ENCODE measurements at places on chromosomes 4 and X. TPM values are rescaled to one million over a fixed set of nuclear protein-coding genes. Genes with fewer than 3 reads are reported as not detected.

The NUP62CL gene
- not detected for total RNA-seq

The DOK7 gene
- total RNA-seq, result not detected

The UGT2B11 gene
- not detected for total RNA-seq

The GPR143 gene
- total RNA-seq, result not detected

The NEIL3 gene
- 2.5 TPM for total RNA-seq

The TKTL1 gene
- not detected for total RNA-seq

The PRSS12 gene
- 15.3 TPM for total RNA-seq

The FANCB gene
- total RNA-seq, result 3.2 TPM

The EGFL6 gene
- total RNA-seq, result 0.18 TPM

The PLP2 gene
- 120 TPM for total RNA-seq

GRCh38 chr4:89338206-89338605 is 30.6 kb upstream of the GPRIN3 start:
- no peak for DNase-seq

DNA sequence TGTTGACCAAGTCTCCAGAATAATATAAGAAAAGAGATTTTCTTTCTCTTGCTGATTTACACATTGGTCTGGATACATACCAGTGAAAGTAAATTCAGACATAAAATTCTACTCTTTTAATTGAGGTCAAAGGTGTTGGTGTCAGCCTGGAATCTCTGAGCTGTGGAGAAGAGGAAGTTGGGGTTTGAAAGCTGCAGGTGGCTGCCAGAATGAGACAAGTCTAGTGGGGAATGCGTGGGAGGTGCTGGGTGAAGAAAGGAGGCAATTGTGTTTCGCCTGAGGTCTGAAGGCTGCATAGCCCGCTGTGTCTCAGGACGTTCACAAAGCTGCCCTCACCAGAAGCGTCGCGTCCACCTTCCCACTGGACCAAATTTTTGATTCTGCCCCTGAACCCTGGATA is 31.2 kb downstream of the PHEX start:
- no peak for DNase-seq

DNA sequence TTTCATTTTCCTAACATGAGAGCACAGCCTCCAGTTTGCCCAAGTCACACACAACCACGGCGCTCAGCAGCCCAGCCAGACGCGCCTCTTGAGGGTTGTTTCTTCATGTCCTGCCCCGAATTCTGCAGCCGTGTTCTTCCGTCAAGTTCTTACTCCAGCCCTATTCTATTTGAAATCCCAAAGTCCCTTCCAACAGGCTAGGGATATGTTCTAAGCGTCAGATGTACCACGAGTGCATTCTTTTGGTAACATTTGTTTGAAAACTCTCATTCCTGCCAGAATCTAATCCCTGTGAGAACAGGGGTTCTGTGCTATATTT is 23.1 kb downstream of the ACSL1 start:
- DNase-seq, result no peak

- peak; percentile 94 for DNase-seq
Observed at GRCh38 chr4:143336781-143337599, at the start of gene GAB1. GAB1 (plus strand) TSS chr4:143336876; CDS start chr4:143337189, 313 bp downstream.

- no peak for DNase-seq
Observed at GRCh38 chrX:65752294-65752693, 84.8 kb downstream of the MSN start.

DNA sequence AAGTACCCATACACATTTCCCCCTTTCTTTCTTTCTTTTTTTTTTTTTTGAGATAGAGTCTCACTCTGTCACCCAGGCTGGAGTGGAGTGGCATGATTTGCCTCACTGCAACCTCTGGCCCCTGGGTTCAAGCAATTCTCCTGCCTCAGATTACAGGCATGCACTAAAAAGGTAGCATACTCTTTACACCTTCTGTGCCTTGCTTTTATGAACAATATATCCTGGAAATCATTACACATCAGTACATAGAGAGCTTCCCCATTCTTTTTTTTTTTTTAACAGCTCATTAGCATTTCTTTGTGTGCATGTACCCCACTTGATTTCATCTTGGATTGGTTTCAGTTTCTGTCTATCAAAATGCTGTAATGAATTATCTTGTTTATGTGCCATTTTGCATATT is 18.6 kb upstream of the HSD17B10 start:
- DNase-seq, result no peak

- DNase-seq, result no peak
Observed at GRCh38 chr4:166064721-166065120, 191.7 kb downstream of the TLL1 start.

DNA sequence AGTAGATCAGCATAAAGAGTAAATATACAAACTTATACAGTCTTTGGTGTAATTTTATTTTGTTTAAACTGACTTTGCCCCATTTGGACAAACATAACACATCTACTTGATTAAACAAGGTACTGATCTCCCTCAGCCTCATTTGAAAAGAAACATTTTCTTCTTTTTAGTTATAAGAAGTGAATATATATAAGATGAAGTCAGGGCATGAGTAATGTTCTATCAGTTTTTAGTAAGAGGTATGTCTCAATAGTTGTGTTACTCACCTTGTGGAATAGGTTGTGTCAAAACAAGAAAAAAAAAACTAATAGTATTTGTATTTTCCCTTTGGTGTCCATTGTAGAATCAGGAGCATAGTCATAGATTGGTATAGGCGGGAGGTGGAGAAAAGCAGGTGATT is 327.4 kb downstream of the RPA4 start:
- no peak for DNase-seq

DNA sequence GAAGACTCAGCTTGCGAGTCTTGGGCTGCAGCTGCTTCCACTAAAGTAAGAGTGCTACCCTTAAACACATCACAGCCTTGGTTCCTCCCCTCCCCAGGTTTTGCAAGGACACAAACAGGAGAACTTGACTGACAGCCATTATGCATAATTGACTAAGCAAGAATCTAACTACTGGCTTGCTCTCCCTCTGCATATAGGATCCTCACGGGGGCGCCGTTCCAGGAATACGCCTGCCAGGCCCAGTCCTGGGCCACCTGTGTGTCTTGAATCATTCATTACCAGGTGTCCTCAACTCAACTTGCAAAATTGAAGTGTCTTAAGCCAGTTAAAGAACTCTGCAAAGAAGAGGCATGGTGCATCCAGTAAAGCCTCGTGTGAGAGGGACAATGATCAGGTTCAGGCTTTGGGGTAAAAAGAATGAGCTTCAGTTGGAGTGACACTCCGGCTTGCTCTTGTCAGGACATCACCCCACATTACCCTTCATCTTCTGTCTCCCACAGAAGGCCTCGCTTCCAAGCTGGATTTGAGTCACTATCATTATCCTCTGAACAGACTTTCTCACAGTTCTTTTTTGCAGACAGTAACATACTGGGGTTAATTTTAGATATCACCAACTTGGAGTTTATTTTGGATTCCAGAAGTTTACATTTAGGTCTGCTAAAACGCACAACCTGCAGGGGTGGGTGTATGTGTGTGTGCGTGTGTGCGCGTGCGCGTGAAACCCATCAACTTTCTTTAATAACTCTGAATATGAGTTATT is 273.5 kb upstream of the HS3ST1 start:
- no peak for DNase-seq

GRCh38 chrX:48694776-48695533 is 1.6 kb upstream of the SUV39H1 start:
- DNase-seq, result no peak

GRCh38 chrX:10146346-10146745 is 10.4 kb upstream of the CLCN4 start:
- no peak for DNase-seq

GRCh38 chr4:144340931-144341330 is 200.4 kb upstream of the GYPA start:
- DNase-seq, result no peak

DNA sequence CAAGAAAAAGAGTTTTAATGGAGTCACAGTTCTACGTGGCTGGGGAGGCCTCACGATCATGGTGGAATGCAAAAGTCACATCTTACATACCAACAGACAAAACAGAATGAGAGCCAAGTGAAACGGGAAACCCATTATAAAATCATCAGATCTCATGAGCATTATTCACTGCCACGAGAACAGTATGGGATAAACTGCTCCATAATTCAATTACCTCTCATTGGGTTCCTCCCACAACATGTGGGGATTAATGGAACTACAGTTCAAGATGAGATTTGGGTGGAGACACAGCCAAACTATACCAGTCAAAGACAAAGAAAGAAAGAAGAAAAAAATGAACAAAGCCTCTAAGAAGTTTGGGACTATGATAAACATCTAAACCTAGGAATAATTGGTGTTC is 158.9 kb downstream of the GC start:
- DNase-seq, result no peak

DNA sequence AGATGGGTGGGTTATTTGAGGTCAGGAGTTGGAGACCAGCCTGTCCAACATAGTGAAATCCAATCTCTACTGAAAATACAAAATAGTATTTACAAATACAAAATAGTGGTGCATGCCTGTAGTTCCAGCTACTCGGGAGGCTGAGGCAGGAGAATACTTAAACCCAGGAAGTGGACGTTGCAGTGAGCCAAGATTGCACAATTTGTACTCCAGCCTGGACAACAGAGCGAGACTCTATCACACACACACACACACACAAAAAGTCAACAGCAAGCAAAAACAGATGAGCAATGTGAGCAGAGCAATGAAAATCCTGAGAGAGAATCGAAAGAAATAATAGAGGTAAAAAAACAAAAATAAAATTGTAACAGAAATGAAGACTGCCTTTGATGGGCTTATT is 168.8 kb downstream of the PCDH18 start:
- DNase-seq, result no peak

GRCh38 chrX:48937054-48937907 is 18.5 kb upstream of the PIM2 start:
- no peak for DNase-seq

DNA sequence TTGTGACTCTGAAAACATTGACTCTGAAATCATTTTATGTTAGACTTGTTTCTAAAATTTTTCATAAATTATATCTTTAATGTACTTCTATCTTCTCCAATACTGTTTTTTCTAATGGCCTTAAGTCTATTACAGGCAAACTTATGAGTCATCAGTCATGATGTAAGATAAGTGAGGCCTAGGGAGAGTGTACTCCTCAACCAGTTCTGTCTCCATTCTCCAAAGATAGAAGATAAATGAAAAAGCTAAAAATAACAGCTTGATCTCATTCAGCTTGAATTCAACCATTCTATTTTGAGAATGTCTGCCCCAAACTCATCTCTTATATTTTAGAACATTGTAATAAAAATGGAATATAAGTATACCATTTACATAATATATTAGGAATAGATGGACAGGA is 34.5 kb downstream of the STBD1 start:
- DNase-seq, result no peak

- no peak for DNase-seq
Observed at GRCh38 chr4:88629826-88630225, 37.5 kb downstream of the HERC3 start.

GRCh38 chr4:181018472-181018871 is 1224.7 kb upstream of the TENM3 start:
- DNase-seq, result no peak

GRCh38 chrX:44536198-44536597 is 6.5 kb downstream of the FUNDC1 start:
- DNase-seq, result no peak

Measured in chondrocyte (in vitro differentiated cells).